Stimulated activated CD8-positive, alpha-beta memory T cell treated with anti-CD3 and anti-CD28 coated beads, Interleukin-12 subunit alpha, Interleukin-12 subunit beta, amount 100 ng/mL, for 1 hour (primary cell): ENCODE measurements at places on chromosomes 6 and 20.

- DNase-seq: no peak
These were observed 2.3 kb downstream of the ZBTB2 start for GRCh38 chr6:151388997-151389617.

DNA sequence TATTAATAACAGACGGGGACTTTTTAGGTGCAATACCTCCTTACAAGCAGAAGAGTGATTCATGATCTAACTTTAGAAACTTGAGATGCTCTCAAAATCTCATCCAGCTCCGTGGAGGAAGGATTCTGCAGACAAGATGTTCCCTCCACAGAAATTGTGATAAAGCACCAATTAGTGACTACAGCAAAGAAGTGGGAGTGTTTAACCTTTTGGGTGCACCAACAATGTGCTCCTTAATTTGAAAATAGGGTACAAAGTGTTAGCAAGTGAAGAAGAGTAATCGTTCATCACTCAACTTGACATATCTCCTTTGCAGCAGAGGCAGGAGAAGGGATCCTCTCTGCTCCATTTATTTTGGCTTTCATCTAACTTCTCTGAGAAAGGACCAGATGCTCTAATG lies 22.8 kb upstream of the SCP2D1 start:
- no peak for DNase-seq

GRCh38 chr20:54139188-54139587 lies 34.6 kb downstream of the CYP24A1 start:
- no peak for DNase-seq

DNA sequence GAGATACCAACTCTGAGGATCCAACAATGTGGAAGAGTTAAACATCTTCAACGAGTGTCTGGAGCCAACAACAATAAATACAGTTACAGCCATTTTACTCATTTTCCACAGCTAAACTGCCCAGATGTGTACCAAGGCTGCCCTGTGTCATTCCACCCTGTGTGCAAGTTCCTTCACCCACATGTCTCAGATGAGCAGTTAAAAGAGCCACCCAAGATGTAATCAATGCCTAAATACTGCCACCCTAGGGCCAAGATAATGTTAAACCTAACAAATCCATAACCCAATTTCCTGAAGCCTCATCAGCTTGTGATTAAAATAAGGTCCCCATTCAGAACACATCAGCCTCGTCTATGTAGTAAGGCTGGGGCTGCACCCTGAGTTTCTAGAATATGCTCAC lies 59.9 kb downstream of the GMDS start:
- DNase-seq: no peak

DNA sequence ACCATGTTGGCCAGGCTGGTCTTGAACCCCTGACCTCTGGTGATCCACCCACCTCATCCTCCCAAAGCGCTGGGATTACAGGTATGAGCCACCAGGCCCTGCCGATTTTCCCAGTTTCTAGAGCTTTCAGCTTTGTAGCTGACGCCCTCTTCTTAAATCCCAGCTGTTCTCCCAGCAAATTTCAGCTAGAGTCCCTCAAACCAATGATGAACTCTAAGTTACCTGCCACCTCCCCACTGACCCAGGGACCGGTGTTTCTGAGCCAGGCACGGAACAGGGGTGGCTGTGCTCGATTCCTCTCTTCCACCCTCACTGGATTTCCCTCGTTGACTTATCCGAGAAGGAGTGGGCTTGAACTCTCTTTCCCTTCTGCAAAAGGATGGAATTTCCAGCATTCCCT lies 39.1 kb downstream of the SUN5 start:
- no peak for DNase-seq

GRCh38 chr20:37276494-37277252 lies 12.8 kb upstream of the MANBAL start:
- DNase-seq: no peak

DNA sequence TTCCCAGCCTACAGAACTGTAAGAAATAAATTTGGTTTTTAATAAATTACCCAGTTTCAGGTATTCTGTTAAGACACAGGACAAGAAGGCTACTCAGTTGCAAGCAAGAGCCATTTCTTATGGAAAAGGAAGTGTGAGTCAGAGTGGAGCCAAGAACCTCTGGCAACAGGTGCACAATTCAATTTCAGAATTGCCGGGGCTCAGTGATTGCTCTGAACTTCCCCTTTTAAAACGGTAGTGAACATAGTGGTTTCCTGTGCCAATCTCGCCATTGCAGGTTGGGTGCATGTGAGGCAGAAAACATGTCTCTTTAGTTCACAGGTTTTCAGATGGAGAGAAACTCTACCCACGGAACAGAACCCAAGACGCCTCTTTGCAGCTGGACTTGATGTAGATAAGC lies 16.4 kb downstream of the PIGT start:
- peak; percentile 15 for DNase-seq

DNA sequence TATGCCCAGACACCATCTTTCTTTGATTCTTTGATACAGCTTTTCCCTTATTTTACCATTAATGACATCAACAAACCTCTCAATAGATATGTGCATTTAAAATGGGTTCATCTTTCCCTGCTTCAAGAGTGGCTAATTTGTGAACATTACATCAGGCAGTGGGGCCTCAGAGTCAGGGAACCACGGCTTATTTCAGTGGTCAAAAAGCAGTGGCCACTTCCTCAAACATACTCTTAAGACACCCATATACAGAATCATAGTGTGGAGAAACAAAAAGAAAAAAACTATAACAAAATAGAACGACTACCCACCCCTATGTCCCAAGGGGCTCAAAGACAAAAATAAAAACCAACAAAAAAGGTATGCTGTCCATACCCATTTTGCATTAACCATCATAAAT lies 12.9 kb downstream of the SALL4 start:
- no peak for DNase-seq
